ENCODE measurements at places on chromosomes 12 and 14.
A peak's percentile ranks its signal among the peaks of the same experiment; 100 is the strongest.

GRCh38 chr12:6222078-6222654, 22.0 kb downstream of the CD9 start:
- no peak for DNase-seq

- no peak for DNase-seq
Observed at GRCh38 chr12:100251917-100252316, 15.0 kb downstream of the DEPDC4 start.

- peak; percentile 80 for DNase-seq
Observed at GRCh38 chr12:120534203-120534702, at the start of gene RNF10. Gene RNF10 (plus strand): TSS chr12:120534356. CDS start chr12:120534812, 456 bp downstream.

- no peak for DNase-seq
Observed at GRCh38 chr14:101734246-101734847, 27.2 kb upstream of the PPP2R5C start.

GRCh38 chr14:69553252-69553651, 21.4 kb downstream of the CCDC177 start:
- peak; percentile 12 for DNase-seq

DNA sequence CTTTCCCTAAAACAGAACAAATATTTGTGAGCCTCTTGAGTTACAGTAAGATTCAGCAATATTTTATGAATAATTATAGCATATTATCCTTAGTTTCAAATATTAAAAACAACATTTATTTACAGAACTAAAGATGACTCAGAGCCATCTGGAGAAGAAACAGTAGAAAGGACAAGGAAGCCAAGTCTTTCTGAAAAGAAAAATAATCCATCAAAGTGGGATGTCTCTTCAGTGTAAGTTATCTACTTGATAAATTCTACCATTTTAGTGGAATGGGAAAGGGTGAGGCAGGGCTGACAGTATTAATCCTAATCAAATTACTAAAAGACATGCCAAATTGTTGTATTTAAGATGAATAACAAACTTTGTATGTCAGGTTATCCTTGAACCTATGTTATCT, 88.1 kb downstream of the DNAI7 start:
- DNase-seq, result no peak

GRCh38 chr14:54173802-54174201, 217.2 kb upstream of the BMP4 start:
- no peak for DNase-seq

DNA sequence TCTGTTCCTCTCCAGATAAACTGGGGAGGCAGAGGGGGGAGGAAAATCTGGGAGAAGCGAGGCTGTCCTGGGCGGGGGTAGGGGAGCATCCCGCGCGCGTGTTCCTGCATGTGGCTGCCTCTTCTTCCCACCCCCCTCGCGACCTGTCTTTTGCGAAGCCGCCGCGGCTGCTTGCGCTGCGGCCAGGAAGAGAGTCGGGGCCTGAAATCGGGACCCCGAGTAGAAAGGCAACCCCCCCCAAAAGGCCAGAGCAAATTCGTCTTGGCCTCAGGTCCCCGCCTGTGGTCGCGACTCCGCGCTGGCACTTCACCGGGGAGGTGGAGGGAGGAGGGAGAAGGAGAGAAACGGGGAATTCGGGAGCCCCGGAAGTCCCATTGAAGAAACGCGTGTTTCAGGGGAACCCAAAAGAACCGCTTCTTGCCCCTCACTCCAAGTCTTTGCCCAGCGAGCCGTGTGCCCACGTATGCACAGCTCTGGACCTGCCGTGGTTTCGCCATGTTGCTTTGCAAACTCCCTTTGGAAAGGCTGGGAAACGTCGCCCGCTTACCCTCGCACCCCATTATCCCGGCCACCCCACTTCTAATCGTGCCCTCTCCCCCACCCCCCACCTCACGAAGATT, 944 bp downstream of the CCND2 start:
- no peak for DNase-seq

DNA sequence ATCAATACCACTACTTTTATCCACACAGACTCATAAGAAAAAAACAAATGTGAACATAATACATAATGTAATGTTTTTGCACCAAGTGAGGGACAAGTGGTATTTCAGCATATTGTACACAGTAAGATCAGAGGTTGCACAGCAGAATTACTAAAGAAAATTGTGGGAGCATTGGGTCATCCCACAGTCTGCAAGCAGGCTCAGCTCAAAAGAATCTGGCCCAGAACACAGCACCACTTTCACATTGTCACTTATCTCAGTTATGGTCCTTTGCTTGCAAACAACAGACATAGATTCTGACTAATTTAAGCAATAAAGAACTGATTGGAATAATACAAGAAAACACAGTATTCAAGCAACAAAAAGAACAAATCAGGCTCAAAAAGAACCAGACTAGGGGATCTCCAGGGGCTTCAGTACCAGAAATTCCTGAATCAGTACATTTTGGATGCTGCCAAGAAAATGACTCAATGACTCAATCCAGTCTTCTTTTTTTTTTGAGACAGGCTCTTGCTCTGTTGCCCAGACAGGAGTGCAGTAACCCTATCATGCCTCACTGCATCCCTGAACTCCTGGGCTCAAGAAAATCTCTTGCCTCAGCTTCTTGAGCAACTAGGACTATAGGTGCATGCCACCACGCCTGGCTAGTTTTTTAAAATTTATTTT, 42.9 kb upstream of the EEA1 start:
- peak; percentile 66 for DNase-seq

DNA sequence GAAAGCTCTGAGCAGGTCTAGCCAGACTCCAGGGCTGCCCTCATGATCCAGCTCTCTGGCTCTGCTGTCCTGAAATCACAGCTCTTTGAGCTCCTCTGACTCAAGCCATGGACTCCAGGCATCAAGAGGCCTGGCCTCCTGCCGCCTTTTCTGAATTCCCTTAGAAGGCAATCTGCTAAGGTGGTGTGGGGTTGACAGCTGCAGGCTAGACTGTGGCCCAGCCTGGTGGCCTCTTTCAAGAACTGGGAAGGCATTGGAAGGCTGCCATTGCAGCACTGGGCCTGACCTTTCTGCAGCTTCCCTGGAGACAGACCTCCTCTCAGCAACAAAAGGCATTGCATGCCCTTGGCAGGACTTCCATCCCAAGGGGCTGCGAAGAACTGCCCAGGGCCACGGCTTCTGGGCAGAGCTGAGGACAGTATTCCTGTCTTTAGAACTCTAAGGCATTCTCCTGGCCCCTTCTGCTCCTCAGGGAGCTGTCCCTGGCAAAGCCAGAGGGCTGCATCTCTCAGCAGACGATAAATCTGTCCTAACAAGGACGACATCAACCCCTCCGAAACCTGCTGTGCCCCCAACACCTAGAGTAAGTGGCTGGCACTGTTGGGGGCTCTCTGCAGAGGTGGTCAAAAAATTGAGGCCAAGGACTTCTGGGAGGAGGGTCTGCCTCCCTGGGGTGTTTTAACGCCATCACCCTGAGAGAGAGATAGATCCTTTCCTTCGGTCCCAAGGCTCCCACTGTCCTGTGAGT, 115.6 kb downstream of the RBM19 start:
- peak; percentile 16 for DNase-seq

GRCh38 chr14:20799892-20800544, 2.6 kb downstream of the RNASE1 start:
- no peak for DNase-seq

DNA sequence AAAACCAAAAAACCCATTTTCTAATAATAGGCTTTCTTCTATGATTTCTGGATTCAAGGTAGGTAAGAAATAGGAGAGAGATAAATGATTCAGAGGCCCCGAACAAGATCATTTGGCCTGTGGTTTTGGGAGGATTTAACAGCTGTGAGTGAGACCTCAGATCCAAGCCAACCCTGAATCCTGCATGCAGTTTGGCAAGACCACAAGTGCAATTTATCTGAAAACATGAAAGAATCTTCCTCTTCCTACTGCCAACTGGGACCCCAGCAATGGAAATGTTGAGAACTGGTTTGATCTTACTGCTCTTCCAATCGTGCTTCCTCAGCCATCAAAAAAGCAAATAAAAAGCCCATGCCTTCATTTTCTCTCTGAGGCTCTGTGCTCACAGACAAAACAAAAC, 519.7 kb upstream of the TBX3 start:
- DNase-seq, result no peak

DNA sequence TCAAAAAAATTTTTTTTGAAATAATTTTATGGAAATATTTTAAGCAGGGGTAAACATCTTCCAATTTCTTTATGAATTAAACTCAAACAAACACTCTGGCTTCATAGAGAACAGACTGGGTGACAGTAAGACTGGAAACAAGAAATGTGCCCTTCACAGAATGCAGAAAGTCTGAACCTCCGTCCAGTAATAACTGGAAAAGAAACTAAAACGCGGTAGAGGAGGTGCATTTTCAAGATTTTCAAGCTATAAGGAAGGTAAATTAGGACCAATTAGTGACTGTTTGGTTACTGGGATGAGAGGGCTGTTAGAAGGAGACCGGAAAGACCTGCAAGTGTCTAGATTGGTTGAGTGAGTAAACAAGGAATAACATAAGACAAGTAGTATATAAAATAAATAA, 245.7 kb downstream of the CEP128 start:
- DNase-seq, result no peak

GRCh38 chr12:79455286-79455685, 235.5 kb downstream of the PAWR start:
- no peak for DNase-seq
